ENCODE measurements at places on chromosomes 5 and 9.

DNA sequence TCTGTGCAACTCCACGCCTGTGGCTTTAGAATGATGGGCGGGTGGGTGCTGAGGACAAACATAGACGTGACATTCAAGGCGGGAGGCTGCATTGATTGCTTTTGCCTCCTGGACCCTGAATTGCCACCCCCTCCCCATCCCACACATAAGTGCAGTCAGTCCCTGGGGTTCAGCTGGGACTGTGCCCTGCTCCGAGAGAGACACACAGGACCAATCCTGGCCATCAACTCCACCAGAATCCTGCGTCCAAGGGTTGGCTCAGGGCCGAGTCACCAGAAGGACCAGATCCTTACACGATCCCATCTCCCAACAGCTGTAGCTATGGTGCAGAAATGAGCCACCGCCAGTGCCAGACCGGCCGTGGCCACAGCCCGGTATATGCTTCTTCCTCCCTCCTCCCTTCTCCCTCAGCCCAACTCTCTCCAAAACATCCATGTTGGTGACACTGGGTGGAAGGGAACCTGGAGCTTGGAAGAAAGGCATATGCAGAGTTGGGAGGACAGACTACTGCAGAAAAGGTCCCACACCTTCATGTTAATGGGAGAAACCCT, 27.4 kb downstream of the IRX2 start:
- no peak for DNase-seq

DNA sequence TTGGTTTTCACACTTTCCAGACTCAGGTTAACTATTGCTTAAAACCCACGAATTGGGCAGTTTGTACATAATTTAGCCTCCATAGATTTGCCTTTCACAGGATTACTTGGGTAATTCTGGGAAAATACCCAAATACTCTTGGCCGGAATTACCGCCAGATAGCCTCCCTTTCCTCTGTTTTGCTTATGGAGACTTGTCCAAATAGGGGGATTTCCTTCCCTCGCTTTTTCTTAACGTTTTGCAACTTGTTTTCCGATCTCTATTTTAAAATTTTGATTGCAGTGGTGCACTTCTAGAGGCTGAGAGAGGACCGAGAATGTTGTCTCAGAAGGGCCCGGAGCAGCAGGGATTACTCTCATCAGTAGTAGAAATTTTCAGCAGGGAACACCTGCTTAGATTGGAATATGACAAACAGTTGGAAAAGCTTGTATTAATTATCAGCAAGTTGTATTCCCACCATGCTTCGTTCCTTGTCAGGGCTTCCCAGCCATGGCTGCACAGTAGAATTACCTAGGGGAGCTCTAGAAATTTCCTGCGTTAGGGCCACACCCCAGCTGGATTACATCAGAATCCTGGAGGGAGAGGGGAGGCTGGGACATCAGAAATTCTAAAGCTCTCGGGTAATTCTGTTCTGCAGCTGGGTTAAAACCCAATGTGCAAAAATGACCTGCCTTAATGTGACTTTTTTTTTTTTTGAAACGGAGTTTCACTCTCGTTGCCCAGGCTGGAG, 329.1 kb downstream of the SH3GL2 start:
- DNase-seq, result no peak

DNA sequence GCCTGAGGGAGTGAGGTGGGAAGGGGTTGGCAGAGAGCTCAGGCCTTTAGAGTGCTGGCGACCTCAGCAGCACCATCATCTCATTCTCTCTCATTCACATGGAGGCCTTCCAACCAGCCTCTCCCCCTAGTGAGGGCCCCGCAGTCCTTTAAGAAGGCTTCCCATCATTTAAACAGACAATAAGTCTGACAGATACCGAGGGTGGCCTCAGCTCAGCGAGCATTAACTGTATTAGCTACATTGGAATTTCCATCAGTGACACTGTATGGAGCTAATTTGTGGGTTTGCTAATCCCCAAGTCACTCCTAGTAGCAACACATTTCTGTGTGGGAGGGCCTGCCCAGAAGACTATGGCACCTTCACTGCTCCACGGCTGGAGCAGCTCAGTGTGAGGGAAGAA, 75.8 kb downstream of the INSYN2B start:
- DNase-seq, result no peak

DNA sequence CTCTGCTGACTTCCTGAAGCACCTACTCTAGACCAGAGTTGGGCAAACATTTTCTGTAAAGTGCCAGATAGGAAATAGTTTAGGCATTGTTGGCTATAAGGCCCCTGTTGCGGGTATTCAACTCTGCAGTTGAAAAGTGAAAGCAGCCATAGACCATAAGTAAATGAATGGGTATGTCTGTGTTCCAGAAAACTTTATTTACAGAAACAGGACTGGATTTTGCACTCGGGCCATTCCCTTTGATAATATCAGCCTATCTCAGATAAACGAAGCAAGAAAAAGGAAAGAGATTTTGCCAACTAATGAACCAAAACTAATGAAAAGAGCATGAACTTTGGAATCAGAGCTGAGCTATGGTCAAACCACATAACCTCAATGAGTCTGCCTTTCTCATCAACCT, 184.4 kb downstream of the SAXO1 start:
- peak; percentile 7 for DNase-seq

GRCh38 chr9:82553654-82554366, 509.1 kb downstream of the RASEF start:
- peak; percentile 51 for DNase-seq

Measured in RPMI7951 (cell line).